ENCODE measurements at places on chromosomes 3 and 15.

- no peak for DNase-seq
These were observed 674.9 kb upstream of the ADAMTS9 start for GRCh38 chr3:65362688-65363087.

- DNase-seq: peak; percentile 64
These were observed at the start of gene XYLB for GRCh38 chr3:38346587-38347410. Gene XYLB, plus strand, starts transcription at chr3:38346785. Its CDS starts 84 bp downstream, at chr3:38346869.

- DNase-seq: no peak
These were observed 402.0 kb upstream of the TBL1XR1 start for GRCh38 chr3:177599326-177599725.

- no peak for DNase-seq
These were observed 3.7 kb downstream of the KPNA1 start for GRCh38 chr3:122510878-122511535.

DNA sequence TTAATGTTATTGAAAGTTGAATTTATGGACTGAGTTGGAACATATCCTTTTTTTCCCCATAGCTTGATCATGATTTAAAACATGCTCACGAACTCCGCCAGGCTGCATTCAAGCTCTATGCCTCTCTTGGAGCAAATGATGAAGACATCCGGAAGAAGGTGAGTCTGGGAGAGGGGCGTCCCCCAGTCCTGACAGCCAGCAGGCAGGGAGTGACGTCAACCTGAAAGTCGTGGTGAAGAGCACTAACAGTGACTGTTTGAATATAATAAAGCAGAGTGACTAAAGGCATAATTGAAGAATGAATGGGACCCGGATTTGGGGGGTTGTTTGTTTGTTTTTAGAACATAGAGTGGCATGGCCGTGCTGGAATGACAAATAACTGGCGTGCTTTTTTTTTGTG, 57.9 kb downstream of the ARMC8 start:
- no peak for DNase-seq

GRCh38 chr15:90084876-90085423, 17.3 kb downstream of the IDH2 start:
- no peak for DNase-seq

GRCh38 chr3:66567077-66567476, 66.3 kb upstream of the LRIG1 start:
- no peak for DNase-seq

Measured in activated CD8-positive, alpha-beta memory T cell treated with anti-CD3 and anti-CD28 coated beads for 1 hour (primary cell).